ENCODE measurements at places on chromosomes 7 and 10.

- DNase-seq: no peak
Observed at GRCh38 chr10:63972949-63973827, 452.0 kb downstream of the REEP3 start.

DNA sequence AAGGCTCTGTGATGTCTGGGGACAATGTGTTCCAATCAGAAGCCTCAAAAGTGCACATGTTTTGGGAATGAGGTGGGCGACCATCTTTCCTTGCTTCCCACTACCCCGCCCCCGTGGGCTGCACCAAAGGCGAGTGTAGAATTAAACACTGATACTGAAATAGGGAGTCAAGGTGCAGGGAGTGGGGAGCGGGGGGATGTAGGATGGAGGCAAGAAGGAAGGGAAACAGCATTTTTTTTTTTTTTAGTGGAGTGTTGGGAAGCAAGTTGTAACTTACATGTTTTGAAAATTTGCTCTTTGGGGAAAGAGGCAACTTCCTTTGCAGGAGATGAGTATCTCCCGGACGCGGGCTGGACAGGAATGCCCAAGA lies 484 bp upstream of the DLX5 start:
- no peak for DNase-seq

GRCh38 chr7:121752706-121753105 lies 120.3 kb upstream of the PTPRZ1 start:
- DNase-seq: no peak

DNA sequence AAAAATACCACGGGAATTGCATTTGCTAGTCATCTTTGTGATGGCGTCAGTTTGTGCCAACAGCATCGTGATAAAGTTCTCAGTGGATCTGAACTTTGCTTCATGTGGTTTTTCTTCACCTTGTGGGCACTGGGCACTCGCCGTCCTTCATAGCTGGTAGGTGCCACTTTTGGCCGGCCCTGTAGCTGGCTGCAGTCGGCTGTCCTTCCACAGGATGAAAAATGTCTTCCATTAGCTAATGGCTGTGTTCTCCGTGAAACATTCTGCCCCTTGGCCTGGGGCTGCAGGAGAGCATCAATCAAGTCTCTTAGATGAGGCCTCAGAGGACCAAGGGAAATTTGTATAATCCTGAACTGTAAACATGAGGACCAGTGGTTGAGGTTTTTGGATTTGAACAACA lies 145.3 kb downstream of the DYNC1I1 start:
- DNase-seq: no peak

GRCh38 chr10:82515256-82515655 lies 640.3 kb downstream of the NRG3 start:
- peak; percentile 26 for DNase-seq
